ENCODE measurements at places on chromosomes 5 and 9.
A peak's percentile ranks its signal among the peaks of the same experiment; 100 is the strongest.

GRCh38 chr5:83718195-83718825, 2.3 kb downstream of the HAPLN1 start:
- DNase-seq: peak; percentile 63

GRCh38 chr9:68975365-68976043, 38.4 kb downstream of the PRKACG start:
- DNase-seq: no peak

GRCh38 chr9:84484172-84484571, 143.6 kb upstream of the SLC28A3 start:
- no peak for DNase-seq

DNA sequence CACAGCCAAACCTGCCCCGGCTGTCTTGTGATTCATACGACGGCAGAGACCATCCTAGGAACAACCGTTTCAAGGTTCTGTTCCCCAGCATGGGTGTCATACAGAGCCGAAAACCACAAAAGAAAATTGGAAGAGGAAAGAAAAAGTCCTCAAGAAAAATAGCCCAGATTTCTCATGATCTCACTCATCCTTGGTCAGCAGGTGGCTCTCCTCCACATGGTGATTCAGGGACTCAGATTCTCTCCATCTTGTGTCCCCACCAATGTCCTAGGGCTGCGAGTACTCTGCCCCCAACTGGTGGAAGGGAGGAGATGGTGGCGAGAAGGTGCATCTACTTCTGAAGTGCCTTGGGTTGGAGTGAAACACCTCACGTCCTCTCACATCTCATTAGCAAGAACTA, 25.6 kb downstream of the PDZD2 start:
- DNase-seq: peak; percentile 12

- DNase-seq: no peak
Observed at GRCh38 chr5:37189355-37189754, 59.8 kb downstream of the CPLANE1 start.

DNA sequence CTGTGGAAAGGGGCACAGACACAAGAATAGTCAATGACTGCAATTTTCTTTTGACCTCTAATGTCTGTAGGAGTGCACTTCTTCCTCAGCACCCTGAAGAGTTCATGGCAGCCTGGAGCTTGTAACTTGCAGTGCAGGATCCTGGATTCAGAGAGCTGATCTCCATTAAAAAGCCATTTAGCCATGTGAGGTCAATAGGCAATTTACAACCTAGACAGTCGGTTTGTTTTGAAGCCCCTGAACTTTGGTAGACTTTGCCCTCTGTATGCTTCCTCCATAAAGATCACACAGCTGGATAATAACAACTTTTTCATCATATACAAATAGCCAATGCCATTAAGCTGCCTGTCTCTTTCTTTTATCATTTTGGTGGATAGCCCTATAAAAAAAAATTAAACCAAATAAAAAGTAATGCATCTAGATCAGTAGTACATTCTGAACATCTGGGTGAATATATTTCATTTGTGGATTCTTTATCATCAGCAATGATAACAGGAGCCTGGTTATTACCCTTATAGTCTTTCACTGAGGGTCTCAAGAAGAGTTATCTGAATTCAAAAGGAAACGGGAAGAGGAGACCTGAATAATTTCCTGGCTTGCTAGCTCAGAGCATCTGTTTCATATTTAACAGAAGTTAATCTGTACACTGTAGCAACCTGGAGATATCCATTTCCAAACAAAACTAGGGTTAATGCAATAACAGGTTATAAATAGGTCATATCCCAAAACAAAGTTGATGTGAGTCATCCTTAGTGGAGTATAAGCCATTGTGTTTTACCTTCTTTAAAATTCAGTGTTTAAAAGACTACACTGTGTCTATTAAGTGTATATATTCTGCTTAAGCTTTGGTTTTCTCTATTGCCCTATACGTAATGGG, 193.8 kb upstream of the ACTBL2 start:
- DNase-seq: no peak

Measured in Caki2 (cell line).